ENCODE measurements at places on chromosomes 2 and 18.

GRCh38 chr2:102044967-102045489, 53.3 kb downstream of the IL1R2 start:
- DNase-seq = no peak

- no peak for DNase-seq
Measured at GRCh38 chr2:84158605-84159004, 300.5 kb downstream of the SUCLG1 start.

DNA sequence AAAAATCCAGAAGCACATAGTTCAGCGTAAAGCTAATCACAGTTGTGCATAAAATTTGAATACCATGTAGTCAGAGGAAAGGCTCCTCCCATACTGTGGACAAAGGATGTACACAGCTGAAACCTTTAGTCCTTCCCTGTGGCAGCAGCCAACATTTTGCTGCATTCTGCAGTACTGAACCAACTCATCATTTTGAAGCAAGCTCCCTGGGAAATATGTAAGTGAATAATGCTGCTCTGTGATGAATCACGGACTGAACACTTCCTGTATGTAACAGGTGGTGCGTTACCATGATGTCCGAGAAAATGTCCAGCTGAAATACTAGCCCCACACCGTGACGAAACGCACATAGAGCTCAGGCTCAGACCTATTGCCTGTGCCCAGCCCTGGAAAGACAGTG, 421.1 kb upstream of the RAB12 start:
- no peak for DNase-seq

DNA sequence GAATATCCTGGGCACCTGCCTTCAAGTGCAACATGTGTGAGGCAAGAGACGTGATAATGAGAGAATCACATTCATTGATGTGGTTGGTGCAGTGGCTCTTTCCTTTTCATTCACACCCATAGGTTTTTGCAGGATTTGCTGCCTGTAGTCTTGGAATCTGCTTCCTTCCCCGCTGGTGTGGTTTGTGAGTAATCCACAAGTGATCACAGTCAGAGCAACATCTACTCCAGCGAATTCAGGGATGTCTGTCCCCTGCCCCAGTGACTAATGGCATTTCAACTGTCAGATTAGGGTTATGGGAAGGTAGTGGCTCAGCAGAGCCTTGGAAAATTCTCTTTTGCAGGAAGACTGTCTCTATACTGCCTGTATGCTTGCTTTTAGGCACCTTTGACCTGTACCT, 225.5 kb upstream of the RBMS1 start:
- no peak for DNase-seq

DNA sequence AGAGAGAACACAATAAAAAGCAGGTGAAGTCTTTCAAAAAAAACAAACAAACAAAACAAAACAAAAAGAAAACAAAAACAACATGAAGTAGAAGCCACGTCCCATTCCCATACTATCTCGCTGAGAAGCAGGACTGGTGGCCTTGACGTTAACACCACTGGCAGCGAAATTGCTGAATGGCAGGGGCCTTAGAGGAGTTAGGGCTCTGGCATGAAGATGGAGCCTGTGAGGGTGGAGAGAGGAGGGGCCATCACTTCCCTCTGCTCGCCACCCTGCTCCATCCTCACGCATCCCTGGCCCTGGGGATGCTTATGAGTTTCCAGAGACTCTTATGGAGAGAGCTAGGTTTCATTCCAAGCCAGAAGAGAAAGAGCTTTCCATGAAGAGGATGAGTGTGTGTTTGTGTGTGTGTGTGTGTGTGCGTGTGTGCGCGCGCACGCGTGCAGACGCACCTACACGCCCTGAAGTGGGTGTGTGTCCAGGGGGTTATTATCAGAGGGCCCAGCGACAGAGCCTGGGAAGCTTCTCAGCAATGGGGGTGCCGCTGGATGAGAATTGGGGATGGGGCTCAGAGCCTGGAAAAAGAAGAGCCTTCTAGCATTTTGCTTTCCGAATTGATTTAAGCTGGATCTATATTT, 20.4 kb upstream of the IMPA2 start:
- no peak for DNase-seq

GRCh38 chr2:12044857-12045256, 298.4 kb downstream of the LPIN1 start:
- DNase-seq = no peak

- no peak for DNase-seq
Measured at GRCh38 chr18:22545066-22545760, 127.5 kb upstream of the CTAGE1 start.

All from stimulated activated CD4-positive, alpha-beta T cell treated with anti-CD3 and anti-CD28 coated beads, Interleukin-4, amount 100 ng/mL, for 4 hours (primary cell).